Activated CD4-positive, alpha-beta T cell treated with anti-CD3 and anti-CD28 coated beads for 1 hour (primary cell): ENCODE measurements at places on chromosomes 4 and X.

DNA sequence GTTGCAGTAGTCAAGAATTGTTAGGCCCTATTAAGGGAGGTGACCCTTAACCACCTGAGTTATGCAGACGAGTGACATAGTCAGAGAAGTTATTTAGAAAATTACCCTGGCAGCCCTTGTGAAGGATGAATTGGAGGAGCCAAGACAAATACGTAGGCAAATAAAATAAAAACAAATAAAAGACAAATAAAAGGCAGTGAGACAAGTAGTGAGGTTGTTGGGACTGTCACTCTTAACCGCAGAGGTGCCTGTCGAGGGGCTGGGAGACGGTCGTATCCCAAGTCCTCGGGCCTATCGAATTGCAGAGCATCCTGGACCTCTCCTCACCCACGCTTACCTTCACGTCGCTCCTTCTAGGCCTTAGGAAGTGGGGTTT, 58.0 kb upstream of the ZC4H2 start:
- no peak for DNase-seq

GRCh38 chr4:177239878-177240277, 69.8 kb upstream of the NEIL3 start:
- no peak for DNase-seq

- no peak for DNase-seq
These were observed 1.4 kb upstream of the LGI2 start for GRCh38 chr4:25032126-25032525.

DNA sequence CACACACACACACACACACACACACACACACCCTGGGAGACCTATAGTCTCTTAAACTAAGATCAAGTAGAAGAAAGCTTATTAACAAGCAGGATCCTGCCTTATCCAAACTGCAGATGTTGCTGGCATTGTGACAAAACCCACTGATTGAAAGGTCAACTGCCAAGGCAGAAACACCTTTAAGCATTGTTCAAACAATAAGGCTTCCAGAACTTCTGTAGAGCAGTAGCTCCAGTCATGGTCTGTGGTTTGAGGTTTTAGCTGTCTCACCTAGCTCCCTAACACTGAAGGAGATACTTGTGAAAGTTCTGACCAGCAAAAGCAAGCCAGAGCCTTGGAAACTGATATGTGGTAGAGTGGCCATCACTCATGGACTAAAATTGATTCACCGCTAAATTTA, 59.8 kb downstream of the PTCHD1 start:
- no peak for DNase-seq

DNA sequence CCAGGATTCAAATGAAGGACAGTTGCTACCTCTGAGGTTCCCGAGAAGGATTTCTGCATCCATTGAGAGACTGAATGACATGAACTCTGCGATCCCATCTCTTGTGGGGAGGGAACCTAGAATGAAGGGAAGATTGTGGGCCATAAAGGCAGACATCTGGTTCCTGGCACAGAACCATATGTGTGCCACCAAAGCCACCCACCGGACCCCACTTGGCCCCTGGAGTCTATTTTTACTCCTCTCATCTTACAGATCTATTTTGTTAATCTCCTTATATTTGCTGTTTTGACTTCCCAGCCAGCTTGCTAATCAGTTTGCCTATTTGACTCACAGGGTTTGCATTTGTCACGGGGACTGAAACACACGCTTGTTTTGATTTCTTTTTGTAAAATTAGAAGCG, 7.3 kb downstream of the SOD3 start:
- DNase-seq = no peak

GRCh38 chrX:31845003-31845402, 773.2 kb upstream of the FTHL17 start:
- no peak for DNase-seq

DNA sequence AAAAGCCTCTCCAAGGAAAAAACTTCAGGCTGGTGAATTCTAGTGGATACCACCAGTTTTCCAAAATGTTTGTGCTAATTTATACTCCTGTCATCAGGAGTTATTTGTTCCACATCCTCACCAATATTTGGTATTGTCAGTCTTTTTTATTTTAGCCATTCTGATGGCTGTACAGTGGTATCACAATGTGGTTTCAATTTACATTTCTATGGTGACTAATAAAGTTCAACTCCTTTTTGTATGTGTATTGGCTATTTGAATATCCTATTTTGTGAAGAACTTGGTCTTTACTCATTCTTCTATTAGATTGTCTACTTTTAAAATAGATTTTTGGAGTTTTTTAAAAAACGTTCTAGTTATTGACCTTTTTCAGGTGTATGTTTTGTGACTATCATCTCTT, 33.0 kb upstream of the FRAS1 start:
- DNase-seq = no peak

GRCh38 chrX:124594017-124594651, 247.8 kb downstream of the SH2D1A start:
- DNase-seq = no peak

DNA sequence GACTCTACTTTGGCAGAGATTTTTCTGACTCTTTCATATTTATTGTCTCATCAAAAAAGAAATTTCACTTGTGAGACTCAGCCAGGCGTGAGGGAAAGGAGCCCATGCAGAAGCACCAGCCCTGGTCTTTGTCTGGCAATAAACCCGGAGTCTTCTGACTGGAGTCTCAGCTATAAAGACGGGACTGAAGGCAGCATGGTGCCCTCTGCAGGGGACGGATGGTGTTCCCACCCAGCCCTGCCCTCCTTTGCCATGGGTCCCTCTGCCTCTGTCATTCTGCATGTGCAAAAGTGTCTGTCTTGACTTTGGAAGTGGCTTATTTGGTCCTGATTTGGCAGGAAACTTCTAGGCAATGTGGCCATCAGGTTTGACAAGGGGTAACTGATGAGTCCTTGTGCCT, 14.2 kb downstream of the ZNF185 start:
- DNase-seq = no peak

DNA sequence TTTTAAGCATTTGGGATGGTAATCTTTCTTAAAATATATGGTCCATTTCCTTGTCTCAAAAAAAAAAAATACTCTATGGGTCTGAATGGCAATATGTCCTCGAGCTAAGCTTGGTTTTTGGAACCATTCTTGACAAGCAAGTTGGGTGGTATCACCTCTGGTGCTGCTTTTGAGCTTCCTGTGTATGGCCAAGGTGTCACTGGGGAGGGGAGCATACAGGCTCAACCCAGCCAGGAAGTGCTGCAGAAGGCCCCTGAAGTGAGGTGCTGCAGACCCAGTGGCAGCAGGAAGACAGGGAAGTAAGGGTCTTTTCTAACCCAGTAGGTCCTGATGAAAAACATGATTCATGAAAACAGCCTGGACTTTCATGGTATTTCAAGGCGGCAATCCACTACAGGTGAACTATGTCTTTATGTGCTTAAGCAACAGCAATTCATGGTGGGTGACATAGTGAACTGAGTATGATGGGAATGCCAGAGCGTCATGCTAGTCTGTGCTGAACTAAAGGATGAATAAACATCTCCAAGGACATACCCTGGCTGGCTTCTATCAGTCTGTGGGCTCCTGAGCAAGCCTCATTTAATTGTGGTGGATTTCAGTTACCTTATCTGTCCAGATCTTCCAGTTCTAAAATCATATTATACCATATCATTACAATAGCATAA, 15.1 kb downstream of the TRAPPC2 start:
- no peak for DNase-seq

DNA sequence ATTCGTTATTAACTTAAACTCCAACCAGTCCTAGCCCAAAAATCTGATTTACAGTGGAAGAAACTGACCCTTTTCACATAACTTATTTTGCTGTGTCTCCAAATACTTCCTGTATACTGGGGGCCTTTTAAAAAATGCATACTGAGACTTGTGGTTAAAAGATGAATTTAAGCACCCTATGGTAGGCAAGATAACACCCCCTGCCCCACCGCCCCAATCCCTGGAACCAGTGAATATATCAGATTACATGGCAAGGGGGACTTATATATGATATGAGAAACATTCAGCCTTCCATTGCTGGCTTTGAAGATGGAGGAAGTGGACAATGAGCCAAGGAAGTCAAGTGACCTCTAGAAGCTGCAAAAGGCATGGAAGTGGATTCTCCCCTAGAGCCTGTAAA, 3.1 kb upstream of the CLCN3 start:
- no peak for DNase-seq

GRCh38 chr4:75889537-75890199, 12.6 kb downstream of the PPEF2 start:
- DNase-seq = no peak

DNA sequence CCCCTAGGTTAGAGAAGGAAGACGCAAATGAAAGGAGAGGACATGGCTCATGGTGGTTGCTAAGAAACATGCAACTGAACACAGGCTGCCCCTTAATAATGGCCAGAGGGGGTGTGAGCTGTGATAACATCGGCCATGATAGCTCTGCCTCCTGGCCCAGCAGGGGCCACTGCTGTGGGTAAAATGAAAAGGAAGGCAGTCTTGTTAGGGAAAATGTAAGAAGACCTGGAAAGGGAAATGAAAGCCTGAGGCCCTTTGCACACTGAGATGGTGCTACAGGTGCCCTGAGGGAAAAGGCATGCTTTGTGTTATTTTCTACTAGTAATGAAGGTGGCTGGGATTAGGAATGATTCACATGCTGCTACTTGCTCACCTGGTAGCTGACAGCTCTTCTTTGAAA, 123.6 kb upstream of the MID1 start:
- no peak for DNase-seq

DNA sequence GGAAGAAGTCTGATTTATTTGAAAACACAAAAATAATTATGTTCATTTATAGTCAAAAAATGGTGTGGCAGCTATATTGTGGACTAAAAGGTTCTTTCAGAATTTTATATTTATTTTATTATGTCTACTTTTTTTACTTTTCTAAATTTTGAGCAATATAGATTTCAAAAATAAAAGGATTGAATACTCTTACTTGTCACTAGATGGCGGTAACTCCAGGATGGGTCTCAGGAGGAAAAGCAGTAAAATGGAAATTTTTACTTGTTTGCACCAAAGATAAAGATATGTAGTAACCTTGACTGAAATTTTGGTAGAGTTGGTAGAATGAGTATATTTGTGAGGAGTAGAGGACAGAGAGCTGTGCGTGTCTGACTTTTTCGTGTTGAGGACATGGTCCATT, 14.5 kb upstream of the DACH2 start:
- no peak for DNase-seq

- DNase-seq = no peak
These were observed 40.8 kb downstream of the EVC start for GRCh38 chr4:5751666-5752375.

DNA sequence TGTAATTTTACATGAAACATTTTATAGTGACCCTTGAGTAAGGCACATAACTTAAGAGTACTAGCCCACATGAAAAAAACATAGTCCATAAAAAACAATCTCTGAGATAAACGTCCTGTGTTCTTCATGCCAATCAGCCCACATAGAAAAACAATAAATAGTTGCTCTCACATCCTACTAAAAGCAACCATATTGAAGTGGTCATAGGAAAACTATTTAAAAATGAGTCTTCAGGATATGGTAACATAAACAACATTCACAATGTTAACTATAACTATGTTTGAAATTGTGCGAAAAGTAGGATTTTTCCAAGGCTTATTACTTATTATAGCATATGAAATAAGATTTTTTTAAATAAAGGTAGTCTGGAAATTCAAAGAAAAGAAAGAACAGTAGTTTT, 77.1 kb upstream of the EPHA5 start:
- no peak for DNase-seq

- DNase-seq = no peak
These were observed 353.0 kb downstream of the FBXO8 start for GRCh38 chr4:173930329-173930967.

DNA sequence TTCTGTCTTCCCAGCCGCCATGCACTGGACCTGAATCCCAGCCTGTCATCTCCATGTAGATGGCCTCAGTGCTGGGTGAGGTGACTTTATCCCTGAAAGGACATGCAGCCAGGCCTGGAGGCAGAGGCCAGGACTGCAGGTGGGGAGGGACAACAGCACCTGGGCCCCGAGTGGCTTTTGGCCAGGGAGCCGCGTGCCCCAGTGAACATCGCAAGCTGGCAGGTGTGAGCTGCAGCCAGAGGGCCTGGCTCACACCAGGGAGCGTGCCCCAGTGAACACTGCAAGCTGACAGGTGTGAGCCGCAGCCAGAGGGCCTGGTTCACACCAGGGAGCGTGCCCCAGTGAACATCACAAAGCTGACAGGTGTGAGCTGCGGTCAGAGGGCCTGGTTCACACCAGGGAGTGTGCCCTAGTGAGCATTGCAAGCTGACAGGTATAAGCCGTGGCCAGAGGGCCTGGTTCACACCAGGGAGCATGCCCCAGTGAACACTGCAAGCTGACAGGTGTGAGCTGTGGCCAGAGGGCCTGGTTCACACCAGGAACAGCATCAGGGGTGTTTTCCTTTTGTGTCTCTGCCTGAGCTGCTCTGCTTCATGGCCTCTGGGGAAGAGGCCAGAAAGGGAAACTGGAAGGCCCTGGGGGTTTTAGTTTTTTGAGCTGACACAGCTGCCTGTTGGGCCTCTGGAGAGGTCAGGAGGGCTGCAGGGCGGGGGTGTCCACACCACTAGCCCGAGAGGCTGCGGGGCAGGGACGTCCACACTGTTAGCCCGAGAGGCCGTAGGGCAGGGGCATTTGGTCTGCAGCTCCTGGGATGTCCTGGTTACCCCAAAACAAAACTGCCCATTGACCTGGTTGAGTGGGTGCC, 22.7 kb upstream of the PSAPL1 start:
- DNase-seq = no peak

GRCh38 chr4:186979961-186980745, 256.5 kb upstream of the FAT1 start:
- no peak for DNase-seq

DNA sequence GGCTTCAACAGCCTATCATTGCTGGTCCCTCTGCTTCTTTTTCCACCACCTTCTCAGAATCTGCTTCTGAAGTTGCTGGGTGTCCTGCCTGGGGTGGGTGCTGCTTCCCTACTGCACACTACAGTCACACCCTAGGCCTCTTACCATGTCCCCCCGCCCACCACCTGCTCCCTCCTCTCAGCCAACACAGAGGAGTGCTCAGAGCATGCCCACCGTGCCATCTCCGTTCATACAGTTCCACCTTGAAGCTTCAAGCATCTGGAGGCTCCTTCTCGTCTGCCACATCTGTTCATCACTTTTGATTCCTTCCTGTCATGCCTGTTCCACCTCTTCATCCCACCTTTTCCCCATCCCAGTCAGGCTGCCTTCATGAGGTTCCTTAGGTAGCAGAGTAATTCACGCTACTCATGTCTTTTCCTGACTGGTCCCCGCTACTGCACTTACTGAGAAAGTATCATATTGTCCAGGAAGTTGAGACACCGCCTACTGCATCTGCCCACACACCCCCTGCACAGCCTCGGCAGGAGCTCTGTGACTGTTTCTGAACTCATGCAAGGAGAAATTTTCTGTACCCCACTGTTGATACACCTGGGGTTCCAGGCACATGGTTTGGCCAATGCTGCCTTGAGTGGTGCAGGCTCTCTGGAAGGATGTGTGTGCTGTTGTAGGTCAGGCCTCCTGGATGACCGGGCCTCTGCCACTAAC, 39.5 kb downstream of the HADH start:
- DNase-seq = no peak
